ENCODE measurements at places on chromosomes 2 and 18.

- DNase-seq, result no peak
Measured at GRCh38 chr2:13923823-13924222, 708.7 kb upstream of the LRATD1 start.

DNA sequence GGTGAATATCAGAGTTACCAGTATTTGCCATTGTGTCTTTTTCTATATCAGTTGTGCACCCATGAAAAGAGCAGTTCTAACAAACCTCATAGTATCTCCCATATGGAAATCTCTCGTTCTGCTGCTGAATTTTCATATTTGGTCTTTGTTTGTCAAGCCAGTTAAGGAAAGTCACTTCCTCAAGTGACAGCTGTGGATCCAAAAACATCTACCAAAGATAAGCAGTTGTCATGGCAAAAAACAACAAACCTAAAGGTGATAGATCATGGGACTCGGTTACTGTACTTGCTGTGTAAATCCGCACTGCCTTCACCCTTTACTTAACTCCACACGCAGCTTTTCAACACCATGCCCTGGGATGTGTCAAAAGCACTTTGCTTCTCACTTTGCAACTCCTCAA, 17.3 kb downstream of the BMP10 start:
- DNase-seq, result no peak

DNA sequence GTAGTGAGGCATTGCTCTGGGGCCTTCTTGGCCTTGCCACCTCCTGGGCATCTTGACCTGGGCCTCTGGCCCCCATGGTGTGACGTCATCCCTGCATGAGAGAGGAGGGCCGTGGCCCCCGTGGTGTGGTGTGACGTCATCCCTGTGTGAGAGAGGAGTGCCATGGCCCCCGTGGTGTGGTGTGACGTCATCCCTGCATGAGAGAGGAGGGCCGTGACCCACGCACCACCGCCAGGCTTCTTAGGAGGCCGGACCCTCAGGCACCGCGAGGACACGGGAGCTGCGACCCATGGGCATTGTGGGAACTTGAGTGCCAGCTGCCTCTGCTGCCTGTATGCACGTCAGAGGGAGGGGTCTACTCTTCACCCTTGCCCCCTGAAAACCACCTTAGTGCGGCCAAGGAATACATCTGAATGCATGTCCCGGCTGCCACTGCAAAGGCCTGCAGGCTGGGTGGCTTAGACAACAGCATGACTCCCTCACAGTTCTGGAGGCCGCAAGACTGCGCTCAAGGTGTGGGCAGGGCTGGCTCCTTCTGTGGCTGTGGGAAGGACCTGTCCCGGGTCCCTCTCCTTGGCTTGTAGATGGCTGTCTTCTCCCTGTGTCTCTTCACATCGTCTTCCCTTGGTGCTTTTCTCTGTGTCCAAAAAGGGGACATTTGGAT, 20.8 kb upstream of the OTOS start:
- DNase-seq, result no peak

- DNase-seq, result no peak
Measured at GRCh38 chr2:31294196-31294595, 60.2 kb downstream of the EHD3 start.

DNA sequence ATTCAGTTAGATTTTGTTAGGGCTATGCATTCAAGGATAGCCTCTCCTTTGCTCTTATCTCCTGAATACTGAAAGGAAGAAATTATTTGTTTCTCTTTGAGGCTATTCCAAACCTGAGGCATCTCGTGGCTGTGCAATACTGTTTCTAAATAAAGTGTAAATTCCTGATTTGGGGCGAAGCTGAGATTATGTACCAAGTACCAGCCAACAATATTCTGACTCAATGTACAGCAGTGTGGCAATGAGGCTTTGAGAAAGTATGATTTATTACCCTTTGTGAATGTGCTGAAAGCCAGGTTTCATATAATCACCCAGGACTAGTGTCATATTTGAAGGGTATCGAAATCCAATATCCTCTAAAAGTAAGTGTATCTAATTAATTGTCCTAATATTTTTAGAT, 113.5 kb downstream of the MEIS1 start:
- no peak for DNase-seq

- no peak for DNase-seq
Measured at GRCh38 chr18:76401498-76401897, 93.5 kb downstream of the ZNF516 start.

DNA sequence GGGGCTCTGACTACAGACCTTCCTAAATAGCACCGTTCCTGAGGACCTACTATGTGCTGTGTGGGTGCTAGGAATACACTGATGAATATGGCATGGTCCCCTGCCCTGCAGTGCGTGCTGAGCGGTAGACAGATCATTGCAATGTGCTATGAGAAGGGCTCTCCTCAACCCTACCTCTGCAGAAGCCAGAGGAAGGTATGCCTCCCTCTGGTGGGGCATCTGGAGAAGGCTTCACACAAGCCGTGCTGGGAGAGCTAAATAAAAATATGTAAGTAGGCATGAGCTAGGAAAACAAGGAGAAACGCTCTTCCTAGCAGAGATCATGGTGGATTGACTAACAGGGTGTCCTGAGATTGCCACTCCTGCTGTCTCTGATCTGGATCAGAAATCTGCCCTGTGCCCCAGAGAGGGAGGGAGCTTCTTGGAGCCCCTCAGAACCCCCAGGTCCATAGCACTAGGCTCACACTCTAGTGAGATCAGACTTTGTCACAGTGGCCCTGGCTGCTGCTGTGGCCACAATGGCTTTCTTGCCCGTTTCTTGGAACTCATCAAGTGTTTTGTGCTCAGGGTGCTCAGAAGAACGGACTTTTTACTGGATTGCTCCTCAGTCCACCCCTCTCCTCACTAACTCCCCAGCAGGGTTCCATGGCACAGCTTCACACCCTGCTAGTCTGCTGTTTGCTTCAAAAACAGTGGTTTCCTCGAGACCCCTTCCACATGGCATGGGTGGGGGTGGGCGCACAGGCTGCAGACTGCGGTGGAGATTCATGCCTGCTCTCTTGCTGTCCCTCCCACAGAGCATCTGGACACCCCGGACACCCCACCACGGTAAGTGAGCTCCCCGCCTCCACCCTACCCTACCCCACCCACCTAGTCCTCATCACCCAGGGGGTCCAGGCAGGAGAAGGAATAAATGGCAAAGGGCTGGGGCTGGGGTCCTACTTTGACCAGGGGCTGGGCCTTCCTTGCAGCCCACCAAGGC, 14.2 kb downstream of the SIGLEC15 start:
- DNase-seq, result no peak

DNA sequence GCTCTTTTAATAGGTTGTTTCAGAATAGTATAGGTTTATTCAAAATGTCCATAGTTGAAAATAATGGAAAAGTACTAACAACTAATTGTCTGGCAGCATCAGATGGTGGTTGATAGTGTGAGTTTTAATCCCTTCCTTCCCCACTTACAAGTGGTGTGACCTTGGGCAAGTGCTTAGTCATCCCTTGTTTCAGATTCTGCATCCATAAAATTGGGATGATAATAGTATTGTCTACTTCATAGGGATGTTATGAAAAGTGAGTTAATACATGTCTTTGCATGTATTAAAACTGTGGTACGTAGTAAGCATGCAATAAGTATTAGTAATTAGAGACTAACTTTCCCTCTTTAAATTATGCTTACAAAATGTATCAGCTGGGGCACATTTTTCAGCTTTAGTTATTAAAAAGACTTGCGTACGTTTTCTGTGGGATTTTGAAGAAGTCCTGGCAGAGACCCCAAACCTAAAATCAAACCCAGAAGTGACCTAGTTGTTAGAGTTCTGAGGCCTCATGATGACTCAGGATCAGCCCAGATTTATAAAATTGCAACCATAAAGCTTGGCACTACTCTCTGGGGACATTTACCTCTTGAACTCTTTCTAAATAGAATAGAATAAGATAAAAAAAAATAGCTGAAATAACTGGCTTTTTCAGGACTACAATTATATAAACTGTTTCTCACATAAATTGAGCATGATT, 8.6 kb downstream of the ITGA4 start:
- no peak for DNase-seq

DNA sequence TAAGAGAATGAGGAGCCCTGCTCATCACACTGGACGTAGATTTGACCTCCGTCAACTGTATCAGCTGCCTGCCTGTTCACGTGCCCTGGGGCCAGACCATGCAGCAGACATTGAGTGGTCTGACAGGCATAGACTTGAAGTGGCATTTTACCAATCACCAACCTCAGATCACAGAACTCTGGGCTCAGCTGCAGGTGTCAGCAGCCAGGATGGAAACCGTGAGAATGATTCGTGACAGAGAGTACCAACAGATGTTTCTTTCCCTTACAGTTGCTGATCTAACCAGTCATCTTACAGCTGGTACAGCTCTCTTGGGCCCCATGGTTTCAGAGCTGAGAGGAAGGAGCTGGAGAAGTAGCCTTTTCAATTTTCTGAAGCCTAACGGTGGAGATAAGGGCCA, 148.9 kb downstream of the EN1 start:
- no peak for DNase-seq

DNA sequence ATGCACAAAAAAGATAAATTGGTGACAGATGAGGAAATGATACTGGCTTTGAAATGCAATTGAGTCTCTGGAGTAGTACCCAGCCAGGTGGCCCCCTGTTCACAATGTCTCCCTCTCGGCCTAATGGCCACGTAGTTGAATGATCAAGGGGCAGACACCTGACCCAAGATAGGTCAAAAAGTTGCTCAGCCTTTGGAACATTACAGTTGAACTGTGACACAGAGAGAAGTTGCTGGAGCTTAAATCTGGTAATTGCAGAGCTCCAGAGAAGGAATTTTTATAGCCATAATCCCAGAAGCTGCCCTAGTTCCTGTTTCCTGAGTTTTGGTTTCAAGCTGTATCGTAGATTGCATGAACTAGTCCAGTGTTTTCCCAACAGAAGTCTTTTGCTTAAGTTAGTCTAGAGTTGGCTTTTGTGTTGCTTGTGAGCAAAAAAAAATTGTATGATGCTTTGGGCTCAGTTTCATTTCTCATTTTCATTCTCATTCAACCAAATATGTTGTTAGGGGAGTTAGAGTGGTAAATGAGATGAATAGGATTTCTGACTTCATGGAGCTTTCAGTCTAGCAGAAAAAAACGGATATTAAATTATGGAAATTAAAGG, 117.9 kb downstream of the CSRNP3 start:
- no peak for DNase-seq

GRCh38 chr2:70890469-70891065, 45.1 kb upstream of the ATP6V1B1 start:
- DNase-seq, result peak; percentile 29

GRCh38 chr2:147663153-147663961, 181.5 kb upstream of the ACVR2A start:
- no peak for DNase-seq

DNA sequence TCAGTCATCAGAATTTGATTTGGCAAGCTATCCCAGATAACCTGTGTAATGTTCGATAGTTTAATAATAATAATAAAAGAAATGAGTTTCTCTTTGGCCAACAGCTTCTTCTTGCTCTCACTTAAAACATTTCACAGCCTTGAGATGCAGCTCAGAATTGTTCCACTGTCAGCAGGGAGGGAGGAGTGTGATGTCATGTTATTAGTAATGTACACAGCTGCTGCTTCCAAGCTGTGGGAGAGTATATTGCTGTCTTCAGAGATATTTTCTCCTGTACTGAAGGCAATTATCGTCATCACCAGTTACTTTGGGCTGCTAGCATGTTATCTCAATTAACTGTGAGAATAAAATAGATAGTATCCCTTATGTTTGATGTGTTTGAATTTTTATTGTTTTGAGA, 146.9 kb upstream of the MAP3K20 start:
- no peak for DNase-seq

DNA sequence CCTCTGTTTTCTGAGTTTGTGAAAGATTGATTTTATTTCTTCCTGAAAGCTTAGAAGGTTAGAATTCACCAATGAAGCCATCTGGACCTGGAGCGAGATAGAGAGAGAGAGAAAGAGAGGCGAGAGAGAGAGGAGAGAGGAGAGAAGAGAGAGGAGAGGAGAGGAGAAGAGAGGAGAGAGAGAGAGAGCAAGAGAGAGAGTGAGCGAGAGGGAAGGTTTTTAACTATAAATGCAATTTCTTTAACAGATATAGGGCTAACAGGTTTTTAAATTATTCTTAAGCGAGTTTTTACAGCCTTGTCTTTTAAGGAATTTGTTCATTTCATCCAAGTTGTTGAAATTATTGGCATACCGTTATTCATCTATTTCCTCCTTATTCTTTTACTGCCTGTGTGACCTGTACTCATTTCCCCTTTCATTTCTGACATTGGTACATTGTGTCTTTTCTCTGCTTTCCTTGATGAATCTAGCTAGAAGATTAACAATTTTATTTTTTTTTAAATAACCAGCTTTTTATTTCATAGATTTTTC, 56.1 kb downstream of the BABAM2 start:
- no peak for DNase-seq

GRCh38 chr2:196242131-196242620, 70.8 kb upstream of the STK17B start:
- DNase-seq, result no peak

- DNase-seq, result peak; percentile 68
Measured at GRCh38 chr18:62526098-62527025, 3.5 kb downstream of the ZCCHC2 start.

DNA sequence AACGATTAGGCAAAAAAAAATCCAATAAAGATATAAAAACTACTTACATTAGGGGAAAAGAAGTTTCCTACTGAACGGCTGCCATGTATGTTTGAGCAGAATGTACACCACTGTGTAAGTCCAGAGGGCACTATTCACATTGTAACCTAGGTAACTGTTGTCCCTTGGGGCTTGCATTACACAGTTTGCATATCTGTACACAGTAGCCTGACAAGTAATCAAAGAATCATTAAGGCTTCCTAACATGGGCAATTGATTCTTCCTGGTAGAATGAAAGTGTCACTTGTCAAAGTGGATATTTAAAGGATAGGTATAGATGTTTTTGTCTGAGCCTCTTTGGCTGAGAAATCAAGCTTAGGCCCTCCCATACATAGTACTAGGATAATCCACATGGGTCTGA, 39.1 kb downstream of the PLEK start:
- DNase-seq, result no peak

All from urothelium cell line (cell line).